RWPE1 (cell line): ENCODE measurements at places on chromosomes 11 and 22.

GRCh38 chr11:67271541-67272284, 5.4 kb downstream of the GRK2 start:
- DNase-seq, result no peak

DNA sequence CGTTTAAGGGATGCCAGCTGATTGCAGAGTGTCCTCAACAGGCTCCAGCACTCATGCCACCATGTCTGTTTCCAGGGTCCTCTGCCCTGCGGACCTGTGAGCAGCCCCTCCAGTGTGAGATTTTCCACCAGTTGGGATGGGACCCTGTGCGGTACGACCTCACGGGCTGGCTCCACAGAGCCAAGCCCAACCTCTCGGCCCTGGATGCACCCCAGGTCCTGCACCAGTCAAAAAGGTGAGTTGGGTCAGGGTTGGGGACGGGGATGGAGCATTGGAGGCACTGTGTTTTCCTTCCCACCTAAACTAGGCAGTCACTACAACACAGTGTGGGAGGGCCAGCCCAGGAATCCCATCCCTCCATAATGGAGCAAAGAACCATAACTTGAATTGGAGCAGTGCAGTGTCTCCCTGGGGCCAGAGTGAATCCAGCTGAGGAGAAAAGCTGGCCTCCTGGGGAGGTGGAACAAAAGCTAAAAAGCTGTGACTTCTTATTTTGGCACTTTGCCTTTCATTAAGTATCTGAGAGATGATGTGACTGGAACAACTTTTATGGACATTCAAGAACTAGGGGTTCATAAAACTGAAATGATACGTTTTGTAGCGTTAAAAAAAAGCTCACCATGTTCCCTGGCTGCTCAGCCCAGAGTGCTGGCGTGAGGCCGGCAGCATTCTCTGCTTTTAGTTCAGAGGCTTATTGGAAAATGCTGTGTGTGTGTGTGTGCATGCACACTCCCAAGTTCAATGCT, 101.8 kb downstream of the MYO18B start:
- DNase-seq, result no peak

DNA sequence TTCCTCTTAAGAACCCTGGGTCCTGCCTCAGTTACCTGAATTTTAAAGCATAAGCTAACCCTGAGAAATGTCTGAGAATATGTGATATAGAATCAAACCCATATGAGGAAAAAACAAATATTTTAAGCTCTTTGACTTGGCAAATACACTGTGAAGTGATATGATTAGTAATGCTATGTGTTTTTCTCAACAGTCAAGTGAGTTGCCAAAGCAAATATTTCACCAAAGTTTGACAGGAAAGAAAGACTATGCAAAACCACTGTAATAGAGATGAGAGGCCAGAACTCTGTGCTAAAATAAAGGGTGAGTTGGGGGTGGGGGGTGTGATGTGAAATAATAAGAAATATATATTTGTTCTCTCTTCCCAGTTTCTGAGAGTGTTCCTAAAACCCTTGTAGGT, 613.5 kb upstream of the CCDC179 start:
- DNase-seq, result no peak

- no peak for DNase-seq
These were observed 2.0 kb upstream of the TNRC6B start for GRCh38 chr22:40175611-40176244.

GRCh38 chr22:30362651-30363281, 6.0 kb downstream of the CCDC157 start:
- DNase-seq, result no peak

- DNase-seq, result no peak
These were observed 51.6 kb downstream of the CEP164 start for GRCh38 chr11:117378976-117379865.

DNA sequence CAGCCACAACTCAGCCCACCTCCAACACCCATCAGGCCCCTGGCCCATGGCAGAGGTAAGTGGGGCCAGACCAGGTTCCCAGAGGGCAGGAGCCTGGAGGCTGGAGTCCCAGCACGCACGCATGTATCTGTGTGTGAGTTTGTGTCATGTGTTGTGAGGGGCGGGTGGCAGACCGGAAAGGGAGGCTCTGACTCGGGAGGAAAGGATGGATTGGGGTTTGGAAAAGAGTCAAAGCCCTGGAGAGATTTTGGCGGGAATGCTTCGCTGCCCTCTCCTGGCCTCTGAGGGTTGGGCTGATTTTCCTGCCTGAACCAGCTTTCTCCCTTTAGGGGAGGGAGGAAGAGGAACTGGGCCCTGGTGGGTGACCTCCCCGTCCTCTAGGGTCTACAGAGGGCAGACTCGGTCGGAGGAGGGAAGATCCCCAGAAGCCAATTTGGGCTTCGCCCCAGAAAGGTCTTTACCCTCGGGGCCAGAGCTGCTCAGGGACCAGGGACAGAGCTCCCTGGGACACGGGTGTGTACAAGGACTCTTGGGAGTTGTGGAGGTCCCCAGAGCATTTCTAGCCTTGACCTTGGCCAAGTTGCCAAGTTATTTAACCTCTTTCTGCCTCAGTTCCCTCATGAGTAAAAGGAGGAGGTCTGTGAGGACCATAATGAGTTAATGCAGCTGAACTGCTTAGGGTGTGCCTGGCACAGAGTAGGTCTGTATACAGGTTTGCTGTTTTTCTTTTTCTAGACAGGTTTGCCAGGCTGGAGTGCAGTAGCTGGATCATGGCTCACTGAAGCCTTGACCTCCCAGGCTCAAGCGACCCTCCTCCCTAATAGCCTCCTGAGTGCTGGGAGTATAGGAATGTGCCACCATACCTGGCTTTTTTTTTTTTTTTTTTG, 6.9 kb downstream of the C11orf68 start:
- DNase-seq, result peak; percentile 88

GRCh38 chr11:46471943-46472661, 80.5 kb upstream of the CHRM4 start:
- DNase-seq, result peak; percentile 13

DNA sequence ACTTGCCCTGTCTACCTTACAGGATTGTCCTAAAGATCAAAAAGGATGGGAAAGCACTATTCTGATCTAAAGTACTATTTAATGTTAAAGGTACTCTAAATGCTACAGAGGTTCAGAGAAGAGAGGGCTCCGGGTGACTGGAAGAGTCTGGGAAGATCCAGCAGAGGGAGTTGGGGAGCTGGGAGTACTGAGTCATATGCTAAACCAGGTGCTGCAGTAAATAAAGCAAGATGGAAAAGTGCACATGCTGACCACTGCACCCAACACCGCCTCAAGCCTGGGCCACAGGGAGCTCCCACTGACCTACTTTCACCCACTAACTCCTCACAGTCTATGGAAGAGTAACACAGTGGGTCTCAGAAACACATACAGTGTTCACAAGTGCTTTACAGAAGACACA, 49.3 kb downstream of the WT1 start:
- DNase-seq, result peak; percentile 62

DNA sequence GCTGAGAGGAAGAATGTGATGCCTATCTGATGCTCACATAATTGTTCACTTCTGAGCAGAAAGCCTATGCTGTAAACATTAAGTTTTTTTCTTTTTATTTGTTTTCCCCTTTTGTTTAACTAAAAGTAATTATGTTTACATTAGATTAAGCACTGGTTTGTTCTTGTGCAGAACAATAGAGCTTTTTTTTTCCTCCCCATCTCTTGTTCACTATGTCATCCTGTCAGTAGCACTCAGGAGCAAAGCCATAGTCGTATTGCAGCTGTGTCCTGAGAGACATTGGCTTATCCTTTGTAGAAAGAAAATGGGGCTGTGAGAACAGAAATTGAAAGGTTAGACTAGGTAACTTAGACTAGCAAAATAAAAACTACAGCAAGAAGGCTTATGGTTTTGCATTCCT, 301.8 kb upstream of the RAG2 start:
- no peak for DNase-seq

GRCh38 chr11:22798901-22799300, 30.7 kb downstream of the SVIP start:
- no peak for DNase-seq

- no peak for DNase-seq
These were observed 964.8 kb downstream of the JRKL start for GRCh38 chr11:97354576-97354975.

DNA sequence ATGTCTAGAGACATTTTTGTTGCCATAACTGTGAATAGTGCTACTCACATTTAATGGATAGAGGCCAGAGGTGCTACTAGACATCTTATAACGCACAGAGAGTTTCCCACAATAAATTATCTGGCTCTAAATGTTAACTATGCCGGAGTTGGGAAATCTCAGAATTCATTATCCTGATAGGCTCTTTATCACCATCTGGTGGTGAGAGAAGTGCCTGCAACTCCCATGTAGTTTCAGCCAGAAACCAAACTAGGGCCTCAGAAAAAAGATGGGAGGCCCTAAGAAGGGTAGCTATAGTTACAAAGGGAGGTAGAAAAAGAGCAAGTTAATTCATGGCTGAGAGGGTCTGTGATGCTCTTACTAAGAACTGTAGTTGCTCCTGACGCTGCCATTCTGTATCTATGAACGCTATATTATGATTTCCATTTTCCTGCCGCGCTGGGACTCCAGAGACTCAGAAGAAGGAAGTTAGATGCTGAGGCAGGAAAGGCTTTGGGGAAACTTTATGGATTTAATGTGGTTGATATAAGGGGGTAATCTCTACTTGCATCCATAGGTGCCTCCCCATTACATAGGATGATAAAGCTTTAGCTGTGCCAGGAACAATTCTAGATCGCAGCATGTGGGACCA, 22.9 kb upstream of the MRPL17 start:
- peak; percentile 44 for DNase-seq

DNA sequence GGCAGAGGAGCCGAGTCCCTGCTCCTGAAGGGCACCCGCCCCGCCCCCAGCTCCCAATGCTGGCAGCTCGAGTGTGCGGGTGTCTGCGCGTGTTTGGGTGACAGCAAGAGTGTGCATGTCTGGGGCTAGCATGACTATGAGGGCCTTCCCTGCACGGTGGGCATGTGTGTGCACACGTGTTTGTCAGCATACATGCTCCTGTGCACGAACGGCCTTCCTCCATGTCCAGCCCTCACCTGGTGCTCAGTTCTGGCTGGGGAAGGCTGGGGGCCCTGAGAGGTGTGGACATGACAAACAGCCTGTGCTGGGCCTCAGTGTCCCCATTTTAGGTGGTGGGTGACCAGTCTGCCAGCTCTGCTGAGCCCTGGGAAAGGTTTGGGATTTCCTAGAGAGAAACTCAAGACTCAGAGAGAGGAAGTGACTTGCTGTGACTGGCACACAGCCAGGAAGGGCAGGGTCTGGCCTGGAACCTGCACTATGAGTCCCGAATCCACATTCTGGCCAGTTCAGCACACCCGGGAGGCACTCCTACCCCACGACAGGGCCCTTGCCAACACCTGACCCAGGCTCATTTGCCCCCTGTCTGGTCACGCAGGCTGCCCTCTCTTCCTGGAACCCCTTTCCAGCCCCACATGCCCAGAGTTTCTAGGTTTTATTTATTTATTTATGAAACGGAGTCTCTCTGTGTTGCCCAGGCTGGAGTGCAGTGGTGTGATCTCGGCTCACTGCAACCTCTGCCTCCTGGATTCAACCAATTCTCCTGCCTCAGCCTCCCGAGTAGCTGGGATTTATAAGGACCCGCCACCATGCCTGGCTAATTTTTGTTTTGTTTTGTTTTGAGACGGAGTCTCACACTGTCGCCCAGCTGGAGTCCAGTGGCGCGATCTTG, 3.3 kb upstream of the SHISA8 start:
- peak; percentile 36 for DNase-seq

GRCh38 chr22:48495751-48496080, 1332.0 kb downstream of the BRD1 start:
- no peak for DNase-seq

GRCh38 chr11:118194835-118195627, 18.6 kb upstream of the SCN2B start:
- peak; percentile 86 for DNase-seq

DNA sequence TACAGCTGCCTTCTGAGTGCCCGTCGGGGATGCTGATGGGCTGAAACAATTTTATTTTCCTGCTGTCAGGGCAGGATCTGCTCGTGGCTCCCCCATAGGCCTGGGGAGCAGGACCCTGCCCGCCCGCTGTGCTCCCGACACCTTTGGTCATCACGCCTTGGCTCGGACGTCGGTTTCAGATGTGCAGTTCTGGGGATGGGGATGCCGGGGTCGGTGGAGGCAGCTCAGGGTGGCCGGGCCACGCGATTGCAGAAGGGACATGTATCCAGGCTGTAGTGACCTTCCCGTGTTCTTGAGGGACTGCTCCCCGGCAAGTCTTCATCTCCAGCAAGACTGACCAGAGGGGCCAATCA, 1150.5 kb downstream of the BRD1 start:
- DNase-seq, result no peak

GRCh38 chr11:62004473-62004872, 37.0 kb upstream of the FTH1 start:
- DNase-seq, result no peak

- DNase-seq, result no peak
These were observed 100.6 kb downstream of the FBXO7 start for GRCh38 chr22:32574958-32575910.

DNA sequence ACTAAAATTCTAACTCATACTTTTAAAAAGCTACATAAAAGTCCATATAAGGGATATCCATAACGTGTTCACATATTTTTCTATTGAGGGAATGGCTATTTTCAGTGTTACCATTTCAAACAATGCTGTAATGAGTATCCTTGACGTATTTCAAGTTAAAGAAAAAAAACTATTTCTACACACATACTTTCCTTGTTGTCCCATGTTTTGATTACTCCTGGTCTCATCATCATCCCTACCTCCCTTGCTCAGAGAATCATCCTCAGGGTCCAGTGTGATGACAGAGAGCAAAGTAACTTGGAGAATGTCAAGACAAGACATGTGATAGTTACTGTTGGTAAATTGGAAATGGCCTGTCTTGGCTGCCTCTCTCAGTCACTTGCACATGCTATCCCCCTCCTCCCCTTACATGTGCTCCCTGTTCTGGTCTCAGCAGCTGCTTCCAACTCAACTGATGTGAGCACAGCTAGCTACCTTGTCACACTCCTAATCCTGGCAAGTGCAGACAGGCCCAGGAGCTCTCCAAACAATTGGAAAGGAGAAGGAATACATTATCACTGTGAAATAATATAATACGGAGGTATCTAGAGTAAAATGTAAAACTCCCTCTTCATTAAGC, 21.8 kb downstream of the NUMA1 start:
- no peak for DNase-seq

GRCh38 chr11:65912845-65913244, 6.0 kb downstream of the C11orf68 start:
- peak; percentile 86 for DNase-seq

DNA sequence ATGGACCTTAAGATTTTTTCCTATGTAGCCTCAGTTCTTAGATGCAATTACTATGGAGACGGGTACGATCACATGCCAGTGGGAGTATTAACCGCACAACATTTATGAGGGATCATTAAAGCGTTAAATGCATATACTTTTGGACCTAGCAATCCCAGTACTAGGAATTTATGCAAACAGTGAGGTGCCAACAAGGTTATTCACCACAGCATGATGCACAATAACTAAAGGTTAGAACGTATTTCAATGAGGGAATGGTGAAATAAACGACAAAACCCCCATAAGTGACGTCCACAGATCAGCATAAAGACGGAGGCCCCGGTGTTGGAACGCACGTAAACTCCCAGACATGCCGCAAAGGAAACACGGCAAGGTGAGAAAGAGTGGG, 539 bp downstream of the SIRT3 start:
- DNase-seq, result peak; percentile 24
